ENCODE measurements at places on chromosomes 1 and 21.
A peak's percentile ranks its signal among the peaks of the same experiment; 100 is the strongest.

GRCh38 chr1:30804352-30804751 is 46.8 kb upstream of the LAPTM5 start:
- DNase-seq: no peak

DNA sequence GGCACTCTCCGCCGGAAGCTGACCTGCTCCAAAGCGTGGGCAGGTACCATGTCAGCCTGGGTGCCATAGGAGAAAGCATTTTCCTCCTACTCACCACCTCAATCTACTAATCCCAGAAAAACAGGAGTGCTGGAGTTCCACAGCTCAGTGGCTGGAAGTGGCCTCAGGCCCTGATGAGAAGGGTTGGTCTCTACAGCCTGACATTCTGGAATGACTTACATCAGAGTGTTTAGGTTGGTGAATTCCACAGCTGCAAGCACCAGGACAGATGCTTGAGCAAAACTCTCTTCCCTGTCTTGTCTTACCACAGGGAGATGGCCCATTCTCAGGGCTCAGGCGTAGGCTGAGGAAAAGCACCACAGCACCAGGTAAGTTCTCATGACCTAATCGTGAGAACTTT is 5.5 kb downstream of the SEC16B start:
- DNase-seq: no peak

DNA sequence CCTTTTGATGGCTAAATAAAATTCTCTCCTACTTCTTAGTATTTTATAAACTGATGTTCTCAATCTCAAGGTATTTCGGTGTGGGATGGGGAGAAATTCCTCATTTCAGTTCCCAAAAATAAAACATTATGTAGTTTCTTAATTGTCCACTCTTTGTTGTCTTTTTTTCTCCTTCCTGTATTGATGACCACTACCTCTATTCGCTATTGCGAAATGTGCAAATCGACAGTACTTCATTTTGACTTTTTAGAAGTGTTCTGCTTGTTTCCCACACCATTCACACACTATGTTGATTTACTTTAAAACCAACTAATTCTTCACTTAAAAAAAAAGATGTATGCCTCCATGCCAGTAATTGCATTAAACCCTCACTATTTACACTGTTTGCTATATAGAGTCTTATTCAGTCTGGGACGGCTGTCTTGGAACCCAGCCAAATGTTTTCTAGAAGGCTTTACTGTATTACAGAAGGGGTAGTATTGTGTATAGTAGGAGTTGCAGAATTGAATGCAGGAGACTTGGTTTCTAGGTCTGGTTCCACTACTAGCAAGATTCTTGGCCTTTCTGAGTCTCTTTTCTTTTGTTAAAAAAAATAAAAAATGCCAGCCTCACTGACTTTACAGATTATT is 5.6 kb downstream of the RNF2 start:
- no peak for DNase-seq

GRCh38 chr1:5381491-5381890 is 610.7 kb downstream of the NPHP4 start:
- no peak for DNase-seq

- DNase-seq: no peak
Observed at GRCh38 chr21:45001134-45002095, 61.6 kb downstream of the SLX9 start.

- DNase-seq: no peak
Observed at GRCh38 chr1:118210723-118211110, 25.7 kb upstream of the SPAG17 start.

DNA sequence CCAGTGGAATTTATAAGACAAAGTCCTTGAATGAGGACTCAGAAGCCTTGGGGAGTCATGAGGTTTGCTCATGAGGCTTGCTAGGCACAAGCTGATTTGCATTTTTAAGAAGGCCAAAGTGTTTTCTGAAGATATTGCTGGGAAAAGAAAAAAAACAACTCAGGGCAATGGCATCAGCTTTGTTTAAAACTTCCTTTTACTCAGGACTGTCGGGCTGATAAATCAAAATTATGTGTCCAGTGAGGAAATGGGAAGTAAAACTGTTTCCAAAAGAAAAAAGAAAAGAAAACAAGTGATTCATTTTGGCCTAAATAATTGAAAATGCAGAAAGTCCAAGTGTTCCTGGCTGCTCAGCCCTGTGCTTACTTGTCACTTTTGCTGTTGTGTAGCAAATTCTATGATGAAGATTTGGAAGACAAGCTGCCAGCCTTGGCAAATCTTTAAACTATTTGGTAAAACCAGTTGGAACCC is 282.4 kb downstream of the HLX start:
- no peak for DNase-seq

DNA sequence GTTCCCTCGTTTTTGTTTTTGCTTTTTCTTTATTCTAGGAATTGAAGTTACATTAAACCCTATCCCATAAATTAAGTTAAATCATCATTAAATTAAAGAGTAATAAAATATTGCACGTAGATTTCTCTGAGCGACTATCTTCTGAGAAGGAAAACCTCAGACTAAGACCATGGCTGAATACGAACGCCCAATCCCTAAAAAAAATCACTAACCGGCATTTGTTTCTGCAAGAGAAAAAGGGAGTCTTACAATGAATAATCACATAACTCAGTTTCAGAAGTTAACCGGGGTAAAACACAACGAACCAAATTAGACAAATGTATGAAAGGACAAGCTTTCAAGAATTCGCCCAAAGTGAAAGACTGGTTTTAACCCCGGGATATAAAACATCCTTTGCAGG is 1.3 kb downstream of the PIK3R3 start:
- DNase-seq: no peak

DNA sequence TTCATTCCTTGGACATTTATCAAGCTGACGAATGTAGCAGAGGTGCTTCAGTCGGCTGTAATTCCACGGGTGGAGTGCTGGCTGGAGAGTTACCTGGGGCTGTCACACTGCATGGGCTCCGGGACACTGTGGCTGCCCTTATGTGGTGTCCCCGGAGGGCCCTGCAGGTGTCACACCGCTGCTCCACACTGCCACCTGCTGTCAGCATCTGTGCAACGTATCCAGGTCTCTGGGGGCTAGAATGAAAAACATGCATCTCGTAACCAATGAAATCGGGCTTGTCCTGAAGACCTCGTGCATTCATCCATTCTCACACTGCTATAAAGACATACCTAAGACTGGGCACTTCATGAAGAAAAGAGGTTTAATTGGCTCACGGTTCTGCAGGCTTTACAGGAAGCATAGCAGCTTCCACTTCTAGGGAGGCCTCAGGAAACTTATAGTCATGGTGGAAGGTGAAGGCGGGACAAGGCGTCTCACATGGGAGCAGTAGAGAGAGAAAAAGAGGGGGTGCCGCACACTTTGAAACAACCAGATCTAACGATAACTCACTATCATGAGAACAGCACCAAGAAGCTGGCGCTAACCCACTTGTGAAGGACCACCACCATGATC is 46.7 kb upstream of the PCBP3 start:
- DNase-seq: peak; percentile 88

- DNase-seq: no peak
Observed at GRCh38 chr1:172107316-172107975, 266.1 kb downstream of the DNM3 start.

GRCh38 chr1:200971428-200971903 is 52.0 kb downstream of the KIF21B start:
- no peak for DNase-seq

- no peak for DNase-seq
Observed at GRCh38 chr1:232597721-232598120, 32.2 kb downstream of the SIPA1L2 start.

DNA sequence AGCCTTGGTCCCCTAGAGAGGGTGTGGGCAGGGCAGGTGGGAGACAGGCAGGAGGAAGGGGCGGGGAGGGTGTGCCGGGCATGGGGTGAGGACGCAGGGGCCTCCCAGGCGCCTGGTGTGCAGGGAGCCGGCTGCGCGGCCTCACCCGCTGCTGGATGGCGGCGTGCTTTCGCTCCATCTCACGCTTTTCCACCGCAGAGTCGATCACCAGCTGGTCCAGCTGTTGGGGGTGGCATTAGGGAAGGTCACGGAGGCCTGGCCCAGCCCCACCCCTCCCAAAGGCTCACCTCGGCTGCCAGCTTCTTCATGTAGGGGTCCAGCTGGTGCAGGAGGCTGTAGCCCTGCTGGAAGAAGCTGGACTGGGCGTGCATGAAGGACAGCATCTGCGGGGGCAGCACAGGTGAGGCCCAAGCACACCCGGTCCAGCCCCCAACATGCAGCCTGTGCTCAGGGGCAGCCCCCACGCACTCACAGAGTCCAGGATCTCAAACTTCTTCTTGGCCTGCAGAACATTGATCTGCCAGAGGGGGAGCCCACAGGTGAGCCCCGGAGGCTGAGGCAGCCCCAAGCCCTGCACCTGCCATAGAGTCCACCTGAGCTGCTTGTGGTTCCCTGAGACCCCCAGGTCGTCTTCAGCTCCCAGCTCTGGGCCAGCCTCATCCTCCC is 7.9 kb downstream of the ACAP3 start:
- DNase-seq: peak; percentile 33

DNA sequence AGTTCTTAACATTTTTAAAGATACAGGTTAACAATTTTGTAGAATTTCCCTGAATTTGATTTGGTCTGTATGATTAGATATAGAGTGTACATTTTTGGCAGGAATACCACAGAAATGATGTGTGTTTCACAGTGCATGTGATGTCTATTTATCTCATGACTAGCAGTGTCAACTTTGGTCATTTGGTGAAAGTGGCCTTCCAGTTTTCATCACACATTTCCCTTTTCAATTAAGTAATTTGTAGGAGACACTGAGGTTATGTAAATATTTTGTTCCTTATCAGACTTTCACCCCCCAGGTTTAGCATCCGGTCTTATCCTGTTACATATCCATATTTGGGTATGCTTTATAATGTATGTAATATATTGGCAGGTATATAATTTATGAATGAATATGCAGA is 41.8 kb downstream of the MAP3K7CL start:
- no peak for DNase-seq

GRCh38 chr1:199291022-199291740 is 652.3 kb downstream of the PTPRC start:
- DNase-seq: no peak

DNA sequence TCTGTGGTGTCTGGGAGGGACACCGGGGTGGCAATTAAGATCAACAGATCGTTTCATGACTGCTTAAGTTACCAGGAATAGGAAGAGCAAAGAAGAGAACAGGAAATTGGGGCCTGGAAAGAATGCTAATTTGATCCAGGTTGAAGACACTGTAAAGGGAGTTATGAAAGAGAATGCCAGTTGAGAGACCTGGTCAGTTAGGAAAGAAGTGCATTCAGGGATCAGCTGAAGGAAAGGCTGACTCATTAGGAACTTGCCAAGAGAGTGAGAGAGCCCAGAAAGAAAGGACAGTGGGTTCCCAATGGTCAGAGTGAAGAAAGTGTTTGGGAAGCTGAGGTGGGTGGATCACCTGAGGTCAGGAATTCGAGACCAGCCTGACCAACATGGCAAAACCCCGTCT is 119.6 kb downstream of the UBE2U start:
- DNase-seq: no peak

- no peak for DNase-seq
Observed at GRCh38 chr1:226525750-226526149, 22.8 kb upstream of the STUM start.

DNA sequence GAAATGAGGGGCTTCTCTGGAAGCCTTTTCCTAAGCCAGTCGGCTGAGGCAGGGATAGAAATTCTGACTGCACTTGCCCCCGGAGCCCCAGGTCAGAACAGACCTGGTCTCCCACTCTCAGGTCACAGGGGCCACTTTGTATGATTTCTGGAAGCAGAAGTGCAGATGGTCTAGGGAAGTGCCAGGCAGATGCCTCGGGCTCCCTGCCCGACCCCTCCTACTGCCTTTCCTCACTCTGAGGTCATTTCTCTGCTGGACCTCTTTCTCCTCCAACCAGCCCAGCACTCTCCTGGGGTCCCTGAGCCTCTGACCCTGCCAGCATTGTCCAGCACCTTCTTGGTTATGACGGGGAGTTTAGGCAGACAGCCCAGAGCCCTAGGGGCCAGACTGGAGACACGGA is 8.7 kb downstream of the RUNX3 start:
- DNase-seq: no peak

DNA sequence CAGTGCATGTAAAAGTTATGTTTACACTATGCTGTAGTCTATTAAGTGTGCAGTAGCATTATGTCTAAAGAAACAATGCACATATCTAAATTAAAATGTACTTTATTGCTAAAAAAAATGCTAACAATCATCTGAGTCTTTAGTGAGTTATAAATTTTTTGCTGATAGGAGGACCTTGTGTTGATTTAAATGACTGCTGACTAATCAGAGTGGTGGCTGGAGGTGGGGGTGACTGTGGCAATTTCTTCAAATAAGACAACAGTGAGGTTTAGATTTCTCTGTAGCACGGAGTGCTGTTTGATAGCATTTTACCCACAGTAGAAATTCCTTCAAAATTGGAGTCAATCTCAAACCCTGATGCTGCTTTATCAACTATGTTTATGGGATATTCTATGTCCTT is 37.0 kb downstream of the HS2ST1 start:
- no peak for DNase-seq

GRCh38 chr1:20100632-20101355 is 18.5 kb downstream of the PLA2G2D start:
- peak; percentile 33 for DNase-seq

DNA sequence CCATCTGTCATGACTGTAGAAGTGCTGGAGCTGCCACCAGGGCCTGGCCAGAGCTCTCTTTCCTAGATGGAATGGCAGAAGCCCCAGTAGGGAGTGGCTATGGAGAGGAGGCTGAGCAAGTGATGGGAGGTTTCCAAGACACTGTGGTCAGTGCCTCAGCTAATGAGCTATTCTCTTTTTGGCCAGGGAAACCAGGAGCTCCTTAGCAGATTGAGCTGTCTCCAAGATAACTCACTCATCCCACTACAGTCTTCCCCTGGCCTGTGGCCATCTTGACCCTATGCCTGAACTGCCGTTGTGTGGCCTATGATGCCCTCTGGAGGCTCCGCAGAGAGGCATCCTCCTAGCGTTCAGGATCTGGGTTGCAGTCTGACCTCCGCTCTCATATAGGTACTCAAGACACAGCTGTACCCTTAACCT is 60.5 kb downstream of the ERI3 start:
- no peak for DNase-seq

- no peak for DNase-seq
Observed at GRCh38 chr1:34784751-34785221, 3.8 kb downstream of the GJB3 start.

- no peak for DNase-seq
Observed at GRCh38 chr1:179589509-179589908, 2.1 kb upstream of the TDRD5 start.

DNA sequence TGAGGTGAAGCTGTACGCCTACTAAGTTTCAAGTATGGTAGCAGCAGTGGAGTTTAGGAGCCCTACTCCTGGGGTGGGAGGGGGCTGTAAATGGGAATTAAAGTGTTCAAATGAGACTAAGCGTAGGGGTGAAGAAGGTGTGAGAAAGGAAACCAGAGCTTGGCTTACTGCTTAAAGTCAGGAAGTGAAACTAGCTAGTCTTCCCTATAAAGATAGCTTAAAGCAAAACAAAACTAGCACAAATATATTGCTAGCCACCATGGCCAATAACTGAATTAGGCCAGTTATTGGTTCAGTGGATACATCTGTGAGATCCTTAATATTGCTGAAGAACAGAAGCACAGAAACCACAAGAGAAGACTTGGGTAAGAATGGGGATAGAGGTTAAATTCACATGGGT is 492.2 kb upstream of the PKN2 start:
- DNase-seq: no peak
